ENCODE measurements at places on chromosomes 13 and 19.

DNA sequence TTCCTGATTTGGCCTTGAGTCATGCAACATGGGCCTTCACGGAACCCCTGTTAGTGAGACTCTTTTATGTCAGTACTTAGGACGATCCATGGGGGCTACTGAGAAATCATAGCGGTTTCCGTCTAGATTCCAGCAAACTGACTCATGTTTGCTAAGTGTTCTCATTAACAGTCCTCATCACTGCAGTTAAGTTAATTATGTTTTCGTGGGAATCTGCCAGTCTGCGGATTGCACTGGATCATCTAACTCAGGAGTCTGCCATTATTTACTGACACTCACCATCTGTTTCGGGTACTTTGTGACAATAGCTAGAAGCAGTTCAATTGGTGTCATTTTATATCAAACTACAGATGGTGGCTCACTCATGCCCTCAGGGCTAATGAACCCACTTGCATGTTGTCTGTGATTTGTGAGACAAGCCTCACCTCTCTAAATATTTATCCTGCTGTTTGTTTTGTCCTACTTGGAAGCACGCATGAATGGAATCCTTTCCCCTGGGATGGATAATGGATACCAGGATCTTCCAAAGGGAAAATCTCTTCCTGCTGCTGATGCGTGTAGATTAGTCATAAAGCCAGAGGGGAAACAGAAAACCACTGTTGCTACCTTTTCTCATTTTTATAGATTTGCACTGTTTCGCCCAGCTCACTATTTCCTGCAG, 61.8 kb downstream of the RAB20 start:
- DNase-seq, result peak; percentile 92

GRCh38 chr13:95420501-95420900, 119.2 kb upstream of the ABCC4 start:
- DNase-seq, result no peak

GRCh38 chr19:6692027-6692426, 22.1 kb upstream of the TNFSF14 start:
- no peak for DNase-seq

GRCh38 chr13:94329754-94330551, 149.5 kb downstream of the DCT start:
- DNase-seq, result no peak

DNA sequence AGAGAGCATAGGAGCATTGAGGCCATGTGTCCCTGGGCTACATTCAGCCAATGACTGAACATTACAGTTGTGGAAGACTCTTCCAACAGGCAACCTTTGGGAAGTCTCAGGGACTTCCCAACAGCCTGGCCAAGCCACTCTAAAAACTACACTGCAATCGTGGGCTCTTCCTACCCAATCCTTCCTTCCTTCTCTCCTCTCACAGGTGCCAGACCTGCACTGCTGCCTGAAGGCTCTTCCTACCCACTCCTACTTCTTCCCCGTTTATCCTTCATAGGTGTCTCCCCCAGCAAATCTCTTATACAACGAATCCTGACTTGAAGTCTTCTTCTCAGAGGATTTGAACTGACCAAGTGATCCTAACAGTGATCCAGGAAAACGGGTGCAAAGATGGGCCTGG, 47.1 kb upstream of the MBNL2 start:
- DNase-seq, result no peak

DNA sequence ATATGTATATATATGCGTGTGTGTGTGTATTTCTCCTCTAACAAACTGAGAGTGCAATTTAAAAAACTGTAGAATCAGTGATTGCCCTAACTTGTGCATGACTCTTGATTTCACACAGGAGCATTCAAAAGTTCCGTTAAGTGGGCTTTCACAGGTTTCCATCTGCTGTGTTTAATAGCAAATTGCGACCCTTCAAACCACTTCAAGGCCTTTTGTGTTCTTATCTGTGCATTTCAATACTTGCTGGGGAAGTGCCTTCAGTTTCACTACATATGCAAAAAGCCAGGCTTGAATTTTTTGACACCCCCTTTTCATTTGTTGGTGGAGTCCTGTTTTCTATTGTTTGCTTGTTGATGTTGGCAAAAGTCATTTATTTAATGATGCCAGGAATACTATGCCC, 158.0 kb downstream of the TM9SF2 start:
- no peak for DNase-seq

DNA sequence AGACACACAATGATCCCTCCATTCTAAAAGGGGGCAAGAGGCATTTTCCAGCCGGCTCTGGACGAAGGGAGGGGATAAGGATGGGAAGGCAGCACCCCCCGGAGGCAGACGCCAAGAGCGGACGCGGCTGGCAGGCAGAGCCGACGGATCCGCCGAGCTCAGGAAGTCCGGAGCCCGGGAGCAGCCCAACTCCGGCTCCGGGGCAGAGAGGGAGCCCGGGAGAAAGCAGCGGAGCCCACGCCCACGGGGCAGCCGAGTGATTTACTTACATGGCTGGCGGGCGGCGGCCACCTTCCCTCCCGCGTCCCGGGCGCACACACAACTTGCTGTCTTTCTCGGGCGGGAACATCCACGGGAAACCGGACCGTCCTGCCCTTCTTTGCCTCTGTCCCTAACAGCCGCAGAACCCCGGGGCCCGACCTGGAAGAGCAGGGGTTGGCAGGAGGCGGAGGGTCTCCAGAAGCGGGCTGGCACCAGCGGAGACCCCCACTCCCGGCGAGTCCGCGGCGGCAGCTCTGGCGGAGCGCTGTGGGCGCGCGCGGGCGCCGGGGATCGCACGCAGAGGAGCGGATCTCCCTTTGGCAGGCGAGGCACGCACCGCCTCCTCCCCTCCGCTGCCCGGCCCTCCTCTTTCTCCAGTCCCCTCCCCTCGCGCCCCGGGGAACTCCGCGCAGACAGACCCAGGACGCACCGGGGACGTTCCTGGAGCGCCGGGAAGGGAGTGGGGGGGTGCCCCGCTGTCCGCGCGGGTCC, at the start of gene LHFPL6:
LHFPL6 (minus strand) TSS at position 580 of the 753 bp plus-strand sequence.
- peak; percentile 6 for DNase-seq

DNA sequence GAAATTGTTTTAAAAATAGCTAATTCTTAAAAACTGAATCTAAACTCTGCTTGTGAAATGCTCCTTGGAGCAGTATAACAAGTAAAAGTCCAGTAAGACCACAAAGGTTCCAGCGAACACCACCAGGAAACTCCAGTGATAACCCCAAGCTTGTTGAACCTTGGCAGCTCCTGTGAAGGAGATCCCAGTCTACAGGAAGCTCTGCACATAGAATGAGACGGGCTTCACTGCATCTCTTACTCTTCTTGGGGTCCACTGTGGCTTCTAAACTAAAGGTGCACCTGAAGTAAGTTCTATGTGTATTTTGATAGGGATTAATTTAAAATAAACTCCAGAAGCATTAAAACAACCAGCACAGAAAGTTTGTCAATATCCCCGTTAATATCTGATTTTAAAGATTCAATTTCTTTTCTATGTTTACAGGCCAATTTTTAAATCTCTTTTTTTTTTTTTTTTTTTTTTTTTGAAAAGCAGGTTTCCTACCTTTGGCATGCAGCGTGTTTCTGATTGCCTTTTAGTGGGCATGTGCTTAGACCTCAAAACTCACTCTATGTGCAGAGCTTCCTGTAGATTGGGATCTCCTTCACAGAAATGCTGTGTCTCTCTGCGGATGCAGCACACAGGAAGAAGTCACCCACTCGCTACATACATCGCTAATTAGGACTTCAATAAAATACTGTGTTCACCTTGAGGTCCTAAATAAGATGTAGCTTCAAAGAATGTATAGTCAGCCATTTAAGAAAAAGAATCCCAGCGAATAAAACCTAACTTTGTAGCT, 508.5 kb downstream of the KLF12 start:
- DNase-seq, result no peak

GRCh38 chr19:6062961-6063575, 47.2 kb downstream of the RFX2 start:
- no peak for DNase-seq

DNA sequence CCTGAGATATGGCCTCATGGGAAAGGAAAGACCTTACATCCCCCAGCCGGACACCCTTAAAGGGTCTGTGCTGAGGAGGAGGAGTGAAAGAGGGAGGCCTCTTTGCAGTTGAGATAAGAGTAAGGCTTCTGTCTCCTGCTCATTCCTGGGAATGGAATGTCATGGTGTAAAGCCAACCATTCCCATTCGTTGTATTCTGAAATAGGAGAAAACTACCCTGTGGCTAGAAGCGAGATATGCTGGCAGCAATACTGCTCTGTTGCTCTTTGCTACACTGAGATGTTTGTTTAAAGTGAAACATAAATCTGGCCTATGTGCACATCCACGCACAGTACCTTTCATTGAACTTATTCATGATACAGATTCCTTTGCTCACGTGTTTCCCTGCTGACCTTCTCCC, 783 bp upstream of the ZNF587B start:
- DNase-seq, result no peak

- no peak for DNase-seq
These were observed 68.7 kb downstream of the ACSBG2 start for GRCh38 chr19:6204212-6204611.

DNA sequence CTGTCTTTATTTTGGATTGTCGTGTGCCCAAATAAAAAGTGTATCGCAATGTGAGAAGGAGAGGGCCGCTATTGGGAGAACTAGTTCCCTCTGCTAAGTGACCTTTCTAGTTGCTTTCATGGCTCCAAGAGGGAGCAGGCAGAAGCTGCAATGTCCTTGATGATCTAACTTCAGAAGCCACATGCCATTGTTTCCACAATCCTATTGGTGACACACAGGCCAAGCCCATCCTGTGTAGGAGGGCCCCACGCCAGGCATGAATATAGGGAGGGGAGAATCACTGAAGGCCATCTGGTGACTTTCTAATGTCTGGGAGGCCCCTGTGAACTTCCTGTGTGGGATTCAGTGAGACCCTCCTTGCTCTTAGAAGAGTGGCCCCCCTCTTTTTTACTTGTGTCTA, 47.8 kb upstream of the KPNA3 start:
- DNase-seq, result no peak

- no peak for DNase-seq
These were observed 1888.8 kb upstream of the PCDH20 start for GRCh38 chr13:63304497-63304896.

GRCh38 chr13:46489586-46490023, 63.4 kb upstream of the LRCH1 start:
- no peak for DNase-seq

- no peak for DNase-seq
These were observed 13.8 kb downstream of the YJU2 start for GRCh38 chr19:4260613-4261191.

DNA sequence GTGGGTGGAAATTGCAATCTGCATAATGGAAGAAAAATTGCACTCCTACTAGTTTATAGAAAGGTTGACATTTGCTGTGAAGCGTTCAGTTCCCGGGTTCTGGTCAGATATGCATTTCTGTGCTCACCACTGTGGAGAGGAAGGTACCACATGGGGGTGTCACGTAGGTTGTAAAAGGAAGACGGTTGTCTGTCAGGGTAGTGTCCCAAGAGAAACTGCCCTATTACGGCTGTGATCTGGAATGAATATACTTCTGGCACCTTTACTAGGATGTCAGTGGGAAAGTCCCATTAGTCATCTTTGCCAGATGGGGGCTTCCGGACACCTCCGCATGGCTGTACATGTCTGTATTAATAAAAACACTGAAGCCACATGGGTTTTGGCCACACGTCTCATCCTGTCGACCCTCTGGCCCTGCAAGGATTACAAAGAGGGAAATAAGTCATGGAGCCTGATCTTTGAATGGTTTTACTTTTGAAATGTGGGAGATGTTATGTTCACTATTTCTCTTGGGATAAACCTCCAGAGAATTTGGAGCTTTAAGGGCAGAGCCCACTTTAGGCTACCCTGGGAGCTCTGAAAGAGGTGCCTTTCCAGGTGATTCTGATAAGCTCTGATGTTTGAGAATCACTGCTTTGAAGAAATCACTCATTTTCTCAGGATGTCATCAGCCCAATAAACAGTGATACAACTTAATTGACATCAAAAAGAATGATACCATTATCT, 133.9 kb downstream of the AKAP11 start:
- DNase-seq, result no peak

GRCh38 chr13:105272660-105273631, 1262.5 kb downstream of the EFNB2 start:
- no peak for DNase-seq

GRCh38 chr19:33767898-33768413, 28.7 kb upstream of the KCTD15 start:
- DNase-seq, result no peak

GRCh38 chr13:68597641-68598040, 1367.5 kb upstream of the PCDH9 start:
- no peak for DNase-seq

- DNase-seq, result no peak
These were observed 28.3 kb downstream of the ELAVL1 start for GRCh38 chr19:7977021-7977722.

- DNase-seq, result peak; percentile 96
These were observed 33.6 kb downstream of the ZNF383 start for GRCh38 chr19:37251308-37252229.

DNA sequence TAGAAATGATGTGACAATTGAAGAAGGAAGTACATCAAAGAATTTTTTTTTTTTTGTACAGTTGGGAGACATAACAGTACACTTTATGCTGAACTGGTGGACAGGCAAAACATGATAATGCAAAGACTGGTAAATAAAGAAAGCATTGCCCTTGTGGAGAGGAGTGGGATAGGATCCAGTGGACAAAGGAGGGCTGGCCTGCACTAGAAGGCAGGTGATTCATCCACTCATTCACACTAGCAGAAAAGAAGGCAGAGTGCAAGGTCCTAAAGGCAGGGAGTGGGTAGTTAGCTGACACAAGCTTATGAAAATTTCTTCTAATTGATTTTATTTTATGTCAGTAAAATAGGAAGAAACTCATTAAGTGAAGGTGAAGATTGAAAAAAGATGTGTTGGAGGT, 17.6 kb upstream of the NALCN start:
- no peak for DNase-seq

DNA sequence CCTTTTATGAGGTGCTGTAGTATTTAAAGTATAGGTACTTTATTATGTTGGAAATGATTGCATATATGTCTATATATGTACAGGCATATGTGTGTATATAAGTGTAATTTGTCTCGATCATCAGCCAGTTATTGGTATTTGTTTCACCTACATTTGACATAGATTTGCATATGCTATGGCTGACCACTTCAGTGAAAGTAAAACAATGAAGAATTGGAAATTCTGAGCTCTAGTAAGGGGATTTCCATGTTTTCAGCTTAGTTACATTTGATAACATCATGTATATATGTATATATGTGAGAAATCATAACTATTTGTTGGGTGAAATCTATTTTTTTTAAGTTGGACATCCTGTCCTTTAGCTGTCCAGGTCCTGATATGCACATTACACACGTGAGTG, 1303.9 kb downstream of the EFNB2 start:
- DNase-seq, result no peak
